CD14-positive monocyte (primary cell): ENCODE measurements at places on chromosomes 4 and X. TPM values are rescaled to one million over a fixed set of nuclear protein-coding genes. Genes with fewer than 3 reads are reported as not detected.

GRCh38 chr4:14916554-14917297 is 85.6 kb upstream of the CPEB2 start:
- H3K27me3 ChIP-seq = no peaks in the 10 kb centered on the region
- DNase-seq = no peak
- no peaks in the 10 kb centered on the region for H3K36me3 ChIP-seq
- H3K4me3 ChIP-seq = no peak overlapping the region
- H3K4me1 ChIP-seq = no peaks in the 10 kb centered on the region
- no peak overlapping the region for H3K27ac ChIP-seq

DNA sequence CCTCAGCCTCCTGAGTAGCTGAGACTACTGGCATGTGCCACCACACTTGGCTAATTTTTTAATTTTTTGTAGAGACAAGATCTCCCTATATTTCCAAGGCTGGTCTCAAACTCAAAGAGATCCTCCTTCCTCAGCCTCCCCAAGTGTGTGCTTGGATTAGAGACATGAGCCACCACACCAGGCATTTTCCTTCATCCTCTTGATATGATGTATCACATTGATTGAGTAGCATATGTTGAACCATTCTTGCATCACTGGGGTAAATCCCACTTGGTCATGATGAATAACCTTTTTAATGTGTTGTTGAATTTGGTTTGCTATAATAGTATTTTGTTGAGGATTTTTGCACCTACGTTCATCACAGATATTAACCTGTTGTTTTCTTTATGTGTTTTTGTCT is 24.2 kb upstream of the PPM1K start:
- no peaks in the 10 kb centered on the region for H3K4me1 ChIP-seq
- no peak overlapping the region for H3K27ac ChIP-seq
- no peaks in the 10 kb centered on the region for H3K36me3 ChIP-seq
- no peaks in the 10 kb centered on the region for H3K27me3 ChIP-seq
- no peak overlapping the region for H3K4me3 ChIP-seq
- no peak for DNase-seq

DNA sequence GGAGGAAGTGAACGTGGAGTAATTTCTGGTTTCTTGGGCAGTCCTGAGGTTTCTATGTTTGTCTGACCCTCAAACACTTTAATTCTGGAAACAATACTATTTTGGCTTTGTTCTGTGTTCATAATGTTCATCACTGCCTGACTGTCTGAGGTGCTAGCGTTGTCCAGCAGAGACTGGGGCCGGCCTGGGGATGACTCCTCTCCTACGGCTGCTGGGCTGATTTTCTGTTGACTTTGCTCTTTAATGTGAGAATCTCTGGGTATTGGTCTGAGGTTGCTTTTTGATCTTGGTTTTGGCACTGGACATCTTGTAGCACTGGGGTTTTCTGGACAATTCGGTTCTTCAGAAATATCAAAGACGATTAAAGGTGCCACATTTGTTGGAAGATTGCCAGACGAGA is 75.8 kb downstream of the RPS3A start:
- no peak overlapping the region for H3K4me3 ChIP-seq
- no peaks in the 10 kb centered on the region for H3K27me3 ChIP-seq
- no peaks in the 10 kb centered on the region for H3K4me1 ChIP-seq
- H3K36me3 ChIP-seq = no peaks in the 10 kb centered on the region
- DNase-seq = no peak
- H3K27ac ChIP-seq = no peak overlapping the region

DNA sequence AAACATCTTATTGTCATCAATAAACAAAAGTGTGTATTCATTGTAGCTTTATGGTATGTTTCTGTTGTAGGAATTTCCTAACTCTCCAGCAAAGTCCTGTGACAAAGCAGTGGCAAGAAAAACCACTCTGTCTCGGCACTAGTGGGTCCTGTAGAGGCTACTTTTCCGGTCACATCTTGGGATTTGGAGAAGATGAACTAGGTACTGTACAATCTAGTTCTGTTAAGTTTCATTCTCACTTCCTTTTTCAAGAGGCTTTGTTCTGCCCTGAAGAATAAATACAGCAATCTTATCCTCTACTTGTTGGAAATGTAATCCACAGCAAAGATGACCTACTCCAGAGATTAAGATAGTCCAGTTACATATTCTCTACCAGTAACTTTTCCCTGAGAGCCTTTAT is 69.3 kb downstream of the HHIP start:
- no peak for DNase-seq
- H3K4me3 ChIP-seq = no peak overlapping the region
- H3K36me3 ChIP-seq = no peaks in the 10 kb centered on the region
- H3K4me1 ChIP-seq = no peaks in the 10 kb centered on the region

DNA sequence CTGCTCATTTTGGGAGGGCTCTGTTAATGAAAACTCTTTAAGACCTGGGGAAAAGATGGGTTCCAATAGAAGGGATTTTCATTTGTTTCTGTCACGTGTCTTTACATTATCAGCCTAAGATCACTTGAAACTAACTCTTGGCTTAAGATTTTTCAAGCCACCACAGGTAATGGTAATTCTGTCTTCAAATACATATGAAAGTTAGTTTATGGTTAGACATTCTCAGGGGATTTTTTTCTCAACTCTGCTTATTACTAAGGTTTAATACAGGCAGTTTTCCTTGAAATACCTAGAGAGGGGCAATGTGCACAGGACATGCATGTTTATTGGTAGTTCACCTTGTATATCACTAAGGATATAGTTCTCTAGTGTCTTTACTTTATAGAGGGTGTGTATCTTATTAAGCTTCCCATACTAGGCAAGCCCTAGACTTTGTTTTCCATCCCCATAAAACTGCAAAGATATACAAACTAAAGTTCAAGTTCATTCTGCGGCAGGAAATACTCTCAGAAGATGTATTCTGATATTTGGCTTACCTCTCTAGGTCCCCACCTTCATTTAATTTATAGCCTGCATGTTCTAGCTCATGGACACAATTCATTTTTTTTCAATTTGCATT is 38.2 kb upstream of the MYOZ2 start:
- no peak overlapping the region for H3K4me3 ChIP-seq
- H3K27ac ChIP-seq = no peak overlapping the region
- peaks cover 19% of the 10 kb centered on the region for H3K4me1 ChIP-seq
- no peaks in the 10 kb centered on the region for H3K36me3 ChIP-seq
- H3K27me3 ChIP-seq = no peaks in the 10 kb centered on the region
- DNase-seq = no peak

DNA sequence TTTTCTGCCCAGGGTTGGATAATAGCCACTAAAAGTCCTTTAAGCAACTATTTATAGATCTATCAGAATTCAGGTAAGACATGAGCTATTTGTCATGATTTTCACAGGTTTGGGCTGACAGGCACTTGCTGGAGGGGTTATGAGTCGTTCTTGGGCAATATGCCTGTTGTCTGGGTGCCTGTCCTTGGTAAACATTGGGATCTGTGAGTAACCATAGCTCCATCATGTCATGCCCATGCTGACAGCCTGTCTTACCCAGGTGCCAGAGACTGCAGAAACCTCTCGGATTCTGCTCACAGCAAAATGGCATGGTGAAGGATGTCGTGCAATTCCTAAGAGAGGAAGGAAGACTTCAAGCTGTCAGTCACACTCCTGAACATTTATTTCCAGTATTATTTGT is 116.0 kb upstream of the PUDP start:
- H3K4me3 ChIP-seq = no peak overlapping the region
- DNase-seq = no peak
- peaks cover 5% of the 10 kb centered on the region for H3K36me3 ChIP-seq
- no peak overlapping the region for H3K27ac ChIP-seq
- H3K4me1 ChIP-seq = peaks cover 32% of the 10 kb centered on the region

- H3K4me3 ChIP-seq = no peak overlapping the region
- peaks cover 30% of the 10 kb centered on the region for H3K36me3 ChIP-seq
- no peak for DNase-seq
- H3K4me1 ChIP-seq = no peaks in the 10 kb centered on the region
Measured at GRCh38 chrX:149948016-149948415, 9.7 kb upstream of the EOLA2 start.

- no peaks in the 10 kb centered on the region for H3K36me3 ChIP-seq
- no peak overlapping the region for H3K4me3 ChIP-seq
- DNase-seq = no peak
Measured at GRCh38 chrX:9825129-9825790, 39.0 kb downstream of the SHROOM2 start.

DNA sequence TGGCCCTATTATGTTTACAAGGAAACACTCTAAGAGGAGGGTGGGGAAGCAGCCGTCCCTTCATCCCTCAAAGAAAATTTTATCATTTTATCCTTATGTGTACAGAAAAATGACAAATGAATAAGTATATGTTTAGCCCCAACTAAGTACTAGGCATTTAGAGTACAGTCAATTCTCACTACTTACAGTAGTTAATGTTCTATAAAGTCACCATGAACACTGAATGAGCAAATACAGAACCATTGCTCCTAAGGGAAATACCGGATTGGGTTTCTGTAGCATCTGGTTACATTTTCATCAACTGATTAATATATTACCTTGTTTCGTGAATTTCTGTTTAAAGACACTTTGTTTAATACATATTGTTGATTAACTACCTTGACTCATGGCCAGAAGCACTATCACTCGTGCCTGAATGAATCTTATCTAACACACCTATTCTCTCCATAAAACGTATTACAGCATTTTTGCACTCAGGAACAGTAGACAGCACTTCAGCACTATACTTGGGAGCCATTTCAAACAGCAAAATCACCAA is 109.3 kb downstream of the ASB9 start:
- H3K27ac ChIP-seq = no peak overlapping the region
- peaks cover 11% of the 10 kb centered on the region for H3K4me1 ChIP-seq
- H3K4me3 ChIP-seq = no peak overlapping the region
- H3K27me3 ChIP-seq = no peaks in the 10 kb centered on the region
- H3K36me3 ChIP-seq = no peaks in the 10 kb centered on the region

DNA sequence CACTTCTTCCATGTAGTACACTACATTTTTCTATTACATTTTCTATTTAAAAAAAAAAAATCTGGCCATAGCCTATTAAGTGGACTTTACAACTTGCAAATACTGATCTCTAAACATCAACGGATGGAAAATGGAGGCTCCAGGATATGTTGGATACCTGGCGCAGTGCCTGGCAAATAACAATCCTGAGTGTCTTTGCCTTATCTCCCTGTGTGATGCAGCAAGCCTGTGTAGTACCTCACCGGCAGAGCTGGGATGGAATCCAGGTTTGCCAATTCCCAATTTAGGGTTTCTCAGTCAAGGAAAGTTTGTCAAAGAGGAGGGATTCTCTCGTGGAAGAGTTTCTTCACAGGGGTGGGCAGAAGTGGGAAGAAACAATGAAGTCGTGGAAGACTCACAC is 93.2 kb downstream of the KDR start:
- no peak for DNase-seq
- H3K4me1 ChIP-seq = no peaks in the 10 kb centered on the region
- H3K4me3 ChIP-seq = no peak overlapping the region
- no peaks in the 10 kb centered on the region for H3K36me3 ChIP-seq
- no peaks in the 10 kb centered on the region for H3K27me3 ChIP-seq

GRCh38 chrX:13507893-13508292 is 61.5 kb upstream of the EGFL6 start:
- peaks cover 12% of the 10 kb centered on the region for H3K4me1 ChIP-seq
- H3K27ac ChIP-seq = no peak overlapping the region
- no peak overlapping the region for H3K4me3 ChIP-seq
- H3K36me3 ChIP-seq = no peaks in the 10 kb centered on the region
- peaks cover 3% of the 10 kb centered on the region for H3K27me3 ChIP-seq
- DNase-seq = no peak

DNA sequence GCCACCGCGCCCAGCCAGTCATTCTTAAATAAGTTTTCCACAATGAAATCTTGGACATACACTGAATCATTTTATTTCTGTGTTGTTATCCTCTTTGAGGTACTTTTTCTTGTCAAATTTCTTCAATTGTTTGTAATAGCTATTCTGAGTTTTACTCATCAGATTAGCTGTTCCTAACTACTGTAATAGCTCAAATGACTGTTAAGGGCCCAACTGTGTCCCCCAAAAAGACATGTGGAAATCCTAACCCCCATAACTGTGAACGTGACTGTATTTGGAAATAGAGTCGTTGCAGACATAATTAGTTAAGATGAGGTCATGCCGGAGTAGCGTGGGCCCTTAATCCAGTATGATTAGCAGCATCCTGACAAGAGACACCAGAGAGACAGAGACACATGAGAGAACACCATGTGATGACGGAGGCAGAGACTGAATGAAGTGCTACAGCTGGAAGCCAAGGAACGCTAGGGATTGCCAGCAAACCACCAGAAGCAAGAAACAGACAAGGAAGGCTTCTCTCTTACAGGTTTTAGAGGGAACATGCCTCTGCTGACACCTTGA is 22.9 kb downstream of the ACOT9 start:
- H3K4me3 ChIP-seq = no peak overlapping the region
- no peak for DNase-seq
- no peak overlapping the region for H3K27ac ChIP-seq
- H3K36me3 ChIP-seq = peaks cover 82% of the 10 kb centered on the region

DNA sequence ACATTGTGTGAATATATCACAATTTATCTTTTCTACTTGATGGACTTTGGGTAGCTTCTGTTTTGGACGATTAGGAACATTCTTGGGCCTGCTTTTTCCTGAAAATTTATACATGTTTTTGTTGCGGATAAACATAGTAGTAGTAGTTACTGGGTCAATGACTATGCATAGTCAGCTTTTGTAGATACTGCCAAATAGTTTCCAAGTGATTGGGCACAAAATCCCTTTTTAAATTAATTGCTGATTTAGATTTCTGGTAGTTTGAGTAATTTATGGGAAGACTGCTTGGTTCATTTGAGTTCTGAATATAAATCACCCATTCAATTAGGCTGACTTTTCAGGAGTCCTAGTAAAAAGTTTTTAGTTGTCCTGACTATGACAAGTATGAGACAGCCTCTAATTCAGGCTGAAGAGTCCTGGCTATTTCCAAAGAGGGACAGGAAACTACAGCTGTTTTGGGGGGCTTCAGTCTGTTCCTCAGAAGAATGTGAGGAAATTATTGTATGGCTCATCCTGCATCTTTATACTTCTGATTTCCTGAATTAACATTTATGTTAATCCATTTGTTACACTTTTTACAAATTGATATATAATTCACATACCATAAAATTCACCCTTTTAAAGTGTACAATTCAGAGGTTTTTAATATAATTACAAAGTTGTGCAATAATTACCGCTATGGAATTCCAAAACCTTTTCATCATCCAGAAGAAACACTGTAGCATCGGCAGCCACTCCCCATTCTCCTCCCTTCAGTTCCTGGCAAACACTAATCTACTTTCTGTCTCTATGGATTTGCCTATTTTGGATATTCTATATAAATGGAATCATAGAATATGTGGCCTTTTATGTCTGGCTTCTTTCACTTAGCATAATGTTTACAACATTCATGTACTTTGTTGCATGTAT is 14.2 kb downstream of the LRP2BP start:
- no peaks in the 10 kb centered on the region for H3K36me3 ChIP-seq
- H3K27me3 ChIP-seq = peaks cover 18% of the 10 kb centered on the region
- no peak overlapping the region for H3K4me3 ChIP-seq
- no peak overlapping the region for H3K27ac ChIP-seq

SPIN4 gene
- 0.93 TPM for polyA plus RNA-seq

ASB5 gene
- polyA plus RNA-seq = not detected in 2 replicates

DOK7 gene
- not detected for polyA plus RNA-seq

CT55 gene
- not detected for polyA plus RNA-seq

CYP4V2 gene
- polyA plus RNA-seq = 6.3 TPM

ZNF711 gene
- polyA plus RNA-seq = not detected

TBCK gene
- polyA plus RNA-seq = 12.5 TPM

PAK3 gene
- not detected in 2 replicates for polyA plus RNA-seq

L1CAM gene
- not detected for polyA plus RNA-seq

NEUROG2 gene
- polyA plus RNA-seq = not detected
